DMS 273 treated with DMSO at 0.1 percent for 48 hours (cell line): ENCODE measurements at places on chromosomes 5 and 9.

- DNase-seq = no peak
Measured at GRCh38 chr9:136565086-136565714, 19.4 kb upstream of the NOTCH1 start.

DNA sequence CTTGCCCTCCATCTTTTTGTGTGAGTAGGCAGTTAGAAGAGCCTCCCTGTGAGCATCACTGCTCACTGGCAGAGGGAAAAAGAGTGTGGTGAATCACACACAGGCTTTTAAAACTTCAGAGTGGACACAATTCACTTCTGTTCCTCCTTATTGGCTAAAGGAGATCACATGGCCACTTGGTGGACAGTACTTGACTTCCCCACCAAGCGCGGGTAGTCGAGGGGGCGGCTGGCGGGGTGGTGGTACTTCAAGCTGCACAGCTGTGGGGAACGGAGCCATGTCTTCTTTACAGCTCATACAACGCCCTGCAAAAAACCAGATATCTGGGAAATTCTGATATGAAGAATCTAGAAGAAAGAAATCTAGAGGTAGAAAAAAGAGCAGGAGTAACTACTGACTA lies 95.4 kb downstream of the PAM start:
- DNase-seq = no peak

- no peak for DNase-seq
Measured at GRCh38 chr5:157926977-157927376, 68.0 kb upstream of the CLINT1 start.

DNA sequence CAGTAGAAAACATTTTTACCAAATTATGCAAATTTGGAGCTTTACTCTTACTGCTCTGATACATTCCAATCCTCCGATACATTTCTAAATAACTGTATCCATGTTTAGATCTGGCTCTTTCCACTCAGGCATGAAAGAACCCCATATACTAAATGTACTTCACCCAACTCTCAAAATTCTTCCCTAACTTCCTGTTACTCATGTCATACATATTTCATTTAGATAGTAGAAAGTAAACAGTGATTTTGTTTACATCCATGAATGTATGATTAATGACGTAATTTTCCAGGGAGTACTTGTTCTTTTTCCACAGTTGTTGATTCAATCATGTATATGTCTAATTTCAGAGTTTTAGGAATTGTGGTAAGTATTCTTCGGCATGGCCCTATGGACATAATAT lies 1426.5 kb upstream of the C9orf72 start:
- DNase-seq = no peak

- no peak for DNase-seq
Measured at GRCh38 chr9:136714893-136715274, 2.5 kb downstream of the DIPK1B start.

DNA sequence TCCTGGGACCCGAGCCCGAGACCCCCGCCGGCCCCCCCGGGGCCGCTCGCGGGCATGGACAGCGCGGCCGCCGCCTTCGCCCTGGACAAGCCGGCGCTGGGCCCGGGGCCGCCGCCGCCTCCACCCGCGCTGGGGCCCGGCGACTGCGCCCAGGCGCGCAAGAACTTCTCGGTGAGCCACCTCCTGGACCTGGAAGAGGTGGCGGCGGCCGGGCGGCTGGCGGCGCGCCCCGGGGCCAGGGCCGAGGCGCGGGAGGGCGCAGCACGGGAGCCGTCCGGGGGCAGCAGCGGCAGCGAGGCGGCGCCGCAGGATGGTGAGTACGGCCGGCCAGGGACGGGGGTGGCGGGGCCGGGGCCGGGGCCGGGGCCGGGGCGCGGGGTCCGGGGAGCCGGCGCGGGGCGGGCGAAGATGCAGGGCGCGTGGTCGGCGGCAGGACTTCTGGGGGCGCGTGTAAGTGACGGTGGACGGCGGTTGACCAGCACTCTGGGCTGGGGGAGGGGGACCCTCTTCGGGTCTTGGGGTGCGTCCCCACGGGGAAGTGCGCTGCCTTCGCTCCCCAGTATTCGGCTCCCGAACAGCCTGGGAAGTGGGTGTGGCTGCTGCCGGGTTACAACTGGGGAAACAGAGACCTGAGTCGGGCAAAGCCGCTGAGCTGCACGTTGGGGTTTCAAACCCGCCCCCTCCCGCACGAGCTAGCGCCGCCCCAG lies 520 bp downstream of the PRRX2 start:
- no peak for DNase-seq

DNA sequence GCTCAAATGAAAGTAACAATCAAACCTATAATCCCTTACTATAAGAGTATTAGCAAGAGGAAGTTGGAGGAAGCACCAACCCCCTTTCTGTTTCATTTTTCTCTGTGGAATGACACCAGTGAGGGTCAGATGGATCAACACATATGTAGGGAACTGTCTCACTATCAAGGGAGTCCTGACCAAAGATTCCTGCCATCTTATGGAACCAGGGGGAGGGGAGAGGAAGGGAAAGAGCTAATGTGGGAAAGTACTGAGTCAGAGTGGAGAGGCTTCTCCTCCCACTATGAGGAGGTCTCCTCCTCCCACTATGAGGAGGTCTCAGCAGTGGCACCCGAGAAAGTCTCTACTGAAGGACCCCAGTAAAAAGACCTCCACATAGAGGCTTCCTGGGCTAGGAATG lies 73.3 kb upstream of the PCSK1 start:
- no peak for DNase-seq

DNA sequence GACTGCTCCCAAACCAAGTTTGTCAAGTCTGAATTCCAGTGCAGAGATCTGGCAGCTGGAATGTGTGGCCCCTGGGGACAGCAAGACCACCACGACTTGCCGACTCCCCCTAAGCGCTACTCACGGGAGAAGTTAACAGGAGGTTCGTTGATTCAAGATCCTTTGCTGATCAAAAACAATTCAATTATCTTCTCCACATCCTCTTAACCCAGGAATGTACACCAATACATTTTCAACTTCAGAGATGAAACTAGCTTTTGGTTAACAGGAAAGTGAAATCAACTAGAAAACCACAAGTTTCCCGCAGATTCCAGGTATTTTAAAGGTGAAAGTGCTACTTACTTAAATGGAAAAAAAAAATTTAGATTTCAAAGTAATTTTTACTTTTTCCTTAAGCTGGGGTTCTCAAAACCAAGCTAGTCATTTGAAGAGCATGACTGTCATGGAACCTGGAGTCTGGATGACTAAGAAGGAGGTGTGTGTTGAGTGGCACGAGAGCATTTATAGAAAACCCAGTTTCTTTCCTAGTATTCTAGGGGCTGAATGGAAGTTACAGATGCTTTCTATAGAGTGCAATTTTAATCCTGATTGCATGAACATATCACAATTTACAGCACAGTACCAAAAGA lies 257.5 kb upstream of the PANK3 start:
- DNase-seq = no peak

GRCh38 chr9:5947912-5948311 lies 57.2 kb downstream of the MLANA start:
- DNase-seq = no peak

DNA sequence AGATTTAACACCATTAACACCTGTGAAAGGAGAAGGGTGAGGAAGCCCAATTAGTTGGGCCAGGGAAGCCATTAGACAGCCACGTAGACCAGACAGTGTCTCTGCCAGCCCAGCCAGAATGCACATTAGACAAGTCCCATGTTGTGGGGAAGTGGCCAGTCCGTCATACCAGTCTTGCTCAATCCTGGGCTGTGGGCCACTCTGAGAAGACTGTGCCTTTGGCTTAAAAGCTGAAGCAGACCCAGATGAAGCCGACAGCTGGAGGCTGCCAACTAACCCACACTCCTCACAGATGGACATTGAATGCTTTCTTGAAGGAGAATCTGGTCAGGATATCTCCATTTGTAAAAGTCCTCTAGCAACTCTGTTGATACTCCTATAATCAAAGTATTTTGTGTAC lies 128.5 kb downstream of the CHSY3 start:
- DNase-seq = no peak

- DNase-seq = no peak
Measured at GRCh38 chr5:180519098-180519497, 24.9 kb downstream of the CNOT6 start.

DNA sequence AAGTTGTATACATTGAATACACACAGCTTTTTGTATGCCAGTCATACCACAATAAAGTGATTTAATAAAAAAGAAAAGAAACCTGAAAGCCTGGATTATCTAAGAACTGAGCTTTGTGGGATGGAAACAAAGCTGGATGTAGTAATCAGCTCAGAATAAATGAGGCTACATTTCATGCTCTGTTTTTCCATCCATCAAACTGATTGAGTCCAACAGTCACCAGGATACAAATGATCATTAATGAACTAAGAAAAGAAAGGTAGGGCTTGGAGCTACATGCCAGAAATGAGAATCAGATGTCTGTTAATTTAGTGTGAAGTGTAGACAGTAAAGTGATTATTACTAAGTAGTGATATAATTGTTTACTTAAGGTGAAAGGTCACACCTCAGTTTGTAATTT lies 109.8 kb upstream of the TARS1 start:
- no peak for DNase-seq

- DNase-seq = no peak
Measured at GRCh38 chr9:127444921-127445850, 6.0 kb downstream of the RPL12 start.

DNA sequence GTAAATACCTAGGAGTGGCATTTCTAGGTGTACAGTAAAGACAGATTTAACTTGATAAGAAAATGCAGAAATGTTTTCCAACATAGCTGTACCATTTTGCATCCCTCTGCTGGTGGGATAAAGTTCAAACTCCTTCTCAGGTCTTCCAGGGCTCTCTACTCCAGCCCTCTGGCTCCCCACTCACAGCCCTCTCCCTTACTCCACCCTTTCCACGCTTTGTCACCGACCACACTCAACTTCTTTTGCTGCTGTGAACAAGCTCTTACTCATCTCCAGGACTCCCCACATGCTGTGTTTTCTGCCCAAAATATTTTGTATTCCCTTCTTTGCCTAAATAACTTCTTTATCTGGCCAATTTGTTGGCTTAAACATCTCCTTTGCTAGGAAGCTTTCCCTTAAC lies 90.6 kb upstream of the OSMR start:
- DNase-seq = no peak

DNA sequence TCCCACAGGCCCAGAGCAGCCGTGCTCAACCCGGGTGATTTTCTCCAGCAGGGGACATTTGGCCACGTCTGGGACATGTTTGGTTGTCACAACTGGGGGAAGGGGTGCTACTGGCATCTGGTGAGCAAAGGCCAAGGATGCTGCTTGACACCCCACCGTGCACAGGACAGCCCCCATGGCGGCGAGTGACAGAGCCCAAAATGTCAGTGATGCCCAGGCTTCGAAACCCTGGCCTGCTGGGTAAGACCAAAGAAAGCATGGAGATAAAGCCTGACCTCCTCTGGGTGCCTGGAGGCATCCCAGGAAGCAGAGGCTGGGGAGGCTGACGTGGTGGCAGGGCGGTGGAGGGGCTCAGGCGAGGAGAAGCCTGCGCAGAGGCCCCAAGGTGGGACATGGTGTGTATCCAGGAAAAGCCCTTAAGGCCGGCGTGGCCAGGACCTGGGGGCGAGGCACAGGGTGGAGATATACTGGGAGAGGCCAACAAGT lies 66.4 kb downstream of the ZNF354C start:
- DNase-seq = no peak

DNA sequence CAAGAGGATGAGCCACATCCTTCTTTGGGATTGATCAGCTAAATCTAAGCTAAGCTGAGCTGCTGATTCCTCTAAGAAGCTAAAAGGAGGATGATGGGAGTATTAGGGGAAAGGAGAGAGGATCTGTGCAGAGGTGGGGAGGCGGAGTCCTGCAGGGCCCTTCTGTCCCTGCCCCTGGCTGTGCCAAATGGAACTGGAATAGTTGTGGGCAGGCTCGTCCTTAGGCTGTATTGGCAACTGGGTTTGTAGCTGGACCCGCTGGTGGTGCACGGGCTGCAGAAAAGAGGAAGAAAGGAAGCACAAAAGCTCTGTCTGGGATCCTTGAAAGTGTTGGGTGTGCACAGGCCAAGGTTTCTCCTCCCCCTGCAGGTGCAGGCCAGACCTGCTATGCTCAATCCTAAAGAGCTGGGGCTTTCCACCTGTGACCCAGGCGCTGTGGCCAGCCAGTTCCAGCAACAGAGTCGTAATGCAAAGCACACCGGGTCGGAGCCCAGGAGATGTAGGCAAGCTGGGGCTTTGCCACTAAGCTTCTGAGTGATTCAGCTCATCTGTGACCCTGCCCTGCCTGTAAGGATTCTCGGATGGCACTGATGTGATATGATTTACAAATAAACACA lies 9.8 kb downstream of the CLTB start:
- no peak for DNase-seq

DNA sequence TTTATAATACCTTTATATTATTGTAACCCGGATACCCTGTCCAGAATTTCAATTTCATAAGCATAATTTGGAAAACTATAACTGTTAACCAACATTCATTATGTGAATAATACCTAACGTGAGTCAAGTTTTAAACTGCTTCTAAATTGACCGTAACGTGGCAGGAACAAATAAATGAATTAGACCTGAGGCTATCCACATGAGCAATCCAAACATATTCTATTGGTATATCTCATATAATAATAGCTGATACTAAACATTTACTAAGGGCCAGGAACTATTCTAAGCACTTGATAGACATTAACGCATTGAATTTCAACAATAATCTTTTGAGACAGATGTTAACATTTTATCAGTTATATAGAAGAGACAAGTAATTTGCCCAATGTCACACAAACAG lies 276.4 kb downstream of the MEF2C start:
- DNase-seq = no peak

- no peak for DNase-seq
Measured at GRCh38 chr5:126446498-126447224, 23.5 kb downstream of the GRAMD2B start.

- no peak for DNase-seq
Measured at GRCh38 chr9:6132650-6133049, 83.0 kb upstream of the IL33 start.

- peak; percentile 40 for DNase-seq
Measured at GRCh38 chr5:135055396-135055795, 21.4 kb upstream of the PITX1 start.

- DNase-seq = peak; percentile 8
Measured at GRCh38 chr9:2087500-2088313, 72.6 kb downstream of the SMARCA2 start.

DNA sequence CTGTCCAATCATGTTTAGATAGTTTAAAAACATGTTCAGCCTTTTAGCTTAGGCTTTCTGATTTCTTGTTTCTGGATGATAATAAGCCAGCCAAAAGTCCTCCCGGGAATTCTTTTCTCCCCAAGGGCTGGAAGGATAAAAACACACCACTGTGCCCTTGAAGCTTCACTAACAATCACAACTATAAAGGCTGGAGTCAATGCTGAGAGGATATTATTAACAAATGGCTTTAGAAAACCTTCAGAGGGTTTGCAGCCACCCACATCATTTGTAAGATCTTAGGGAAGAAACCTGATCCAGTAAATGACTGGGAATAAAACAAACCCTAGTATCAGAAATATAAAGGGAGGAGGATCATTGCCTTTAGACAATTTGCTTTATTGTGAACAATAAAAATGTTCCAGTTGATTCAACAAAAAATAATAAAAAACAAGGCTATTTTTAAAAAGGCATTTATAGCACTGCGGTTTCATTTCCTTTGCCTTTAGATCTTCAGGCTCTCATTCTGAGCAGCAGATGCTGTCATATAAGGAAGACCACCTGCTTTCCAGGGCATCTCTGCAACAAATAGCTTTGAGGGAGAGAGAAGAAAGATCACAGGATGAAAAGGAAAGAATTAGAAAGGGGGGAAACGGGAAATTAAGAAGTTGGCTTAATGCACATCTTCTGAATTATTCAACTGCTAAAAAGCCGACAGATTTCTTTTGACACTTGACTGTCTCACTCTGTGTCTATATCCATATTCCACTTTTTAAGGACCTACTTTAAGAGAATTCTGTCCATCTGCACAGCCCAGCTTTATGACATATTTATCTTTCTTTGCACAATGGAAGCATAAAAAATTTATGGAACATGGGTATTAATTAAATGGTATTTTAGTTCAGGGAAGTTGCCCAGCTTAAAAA lies 277.2 kb upstream of the SLC24A2 start:
- no peak for DNase-seq
